Mucosa of descending colon (tissue), 3 donors: ENCODE measurements at places on chromosomes 6 and 20. TPM values are rescaled to one million over a fixed set of nuclear protein-coding genes. Genes with fewer than 3 reads are reported as not detected.

FAM162B gene
- total RNA-seq, result 0.96 TPM

DNA sequence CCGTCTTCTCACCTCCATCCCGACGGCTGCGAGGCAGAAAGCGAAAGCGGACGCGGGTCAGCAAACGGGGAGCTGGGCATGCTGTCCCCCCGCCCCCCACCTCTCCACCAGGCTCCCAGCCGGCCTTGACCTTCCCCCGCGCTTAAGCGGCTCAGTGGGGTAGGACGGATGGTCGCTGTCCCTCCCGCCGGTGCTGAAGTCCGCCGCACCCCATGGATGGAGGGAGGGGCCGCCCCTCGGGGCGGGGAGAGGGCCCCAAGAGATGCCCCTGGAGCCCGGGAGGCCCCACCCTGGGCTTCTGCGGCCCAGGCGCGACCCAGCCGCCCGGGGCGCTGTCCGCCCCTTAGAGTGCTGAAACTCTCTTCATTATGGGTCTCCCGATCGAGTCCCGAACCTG, at the start of gene KCNB1:
Gene KCNB1, minus strand, starts transcription at position 48 of the 397 bp plus-strand sequence. CDS start 188 bp downstream, outside the sequence.
- peak; percentile 56 for DNase-seq

GRCh38 chr6:124684621-124685020, 277.6 kb upstream of the RNF217 start:
- DNase-seq, result no peak

GRCh38 chr20:59515013-59515905, 89.1 kb upstream of the PHACTR3 start:
- DNase-seq, result peak; percentile 58

DNA sequence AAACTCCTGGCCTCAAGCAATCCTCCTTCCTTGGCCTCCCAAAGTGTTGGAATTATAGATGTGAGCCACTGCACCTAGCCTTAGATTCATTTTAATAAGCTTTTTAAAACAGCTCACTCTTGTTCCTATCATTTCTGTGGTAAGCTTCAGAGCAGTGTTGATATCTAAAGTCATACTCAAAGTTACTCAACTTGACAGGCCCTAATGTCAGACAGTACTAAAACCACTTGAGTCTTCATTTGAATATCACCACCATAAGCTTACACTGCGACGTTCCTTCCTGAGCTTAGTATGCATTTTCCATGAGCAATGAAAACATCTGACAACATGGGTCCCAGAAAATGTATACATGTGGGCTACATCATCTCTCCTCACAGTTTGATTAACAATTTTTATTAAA, 6.0 kb downstream of the FUCA2 start:
- no peak for DNase-seq

PRL gene
- total RNA-seq, result not detected

- DNase-seq, result no peak
These were observed 1043.4 kb upstream of the FLRT3 start for GRCh38 chr20:15380770-15381169.

HUS1B gene
- total RNA-seq, result 1.3 TPM

TNFRSF21 gene
- 75.4 TPM for total RNA-seq
